ENCODE measurements at places on chromosomes 7 and 10.
A peak's percentile ranks its signal among the peaks of the same experiment; 100 is the strongest.

DNA sequence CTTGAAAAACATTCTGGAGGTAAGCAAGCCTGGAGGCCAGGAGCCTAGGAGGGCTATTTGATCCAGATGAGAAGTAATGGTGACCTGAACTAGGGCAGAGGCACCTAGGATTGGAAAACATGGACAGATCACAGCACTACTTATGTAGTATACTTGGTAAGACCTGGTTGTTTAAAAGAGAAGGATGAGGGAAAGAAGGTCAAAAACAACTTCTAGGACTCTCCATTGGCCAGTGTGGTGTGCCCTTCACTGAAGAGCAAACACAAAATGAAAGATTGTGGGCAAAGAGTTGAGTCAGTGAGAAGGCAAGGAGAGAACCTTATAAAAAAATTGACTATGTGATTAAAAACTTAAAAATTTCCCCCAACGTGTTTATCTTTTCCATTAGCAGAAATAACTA lies 14.3 kb downstream of the ANKRD1 start:
- DNase-seq = no peak

DNA sequence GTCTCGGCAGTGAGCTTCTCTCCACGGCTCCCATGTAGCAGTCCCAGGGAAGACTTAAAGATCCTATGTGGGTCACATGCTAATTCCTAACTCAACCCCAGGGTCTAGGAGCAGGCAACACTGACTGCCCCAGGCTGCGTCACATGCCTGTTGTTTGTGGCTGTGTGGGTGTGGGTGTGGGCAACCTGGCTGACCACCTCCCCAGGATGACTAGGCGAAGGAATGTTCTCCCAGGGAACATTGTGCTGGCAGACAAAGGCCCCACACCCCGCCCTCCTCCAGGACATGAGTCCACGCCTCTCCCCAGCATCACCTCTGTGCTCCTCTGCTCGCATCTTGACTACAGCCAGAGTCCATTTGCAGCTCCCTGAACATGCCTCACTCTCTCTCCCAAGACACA lies 30.3 kb downstream of the SLC29A3 start:
- DNase-seq = no peak

DNA sequence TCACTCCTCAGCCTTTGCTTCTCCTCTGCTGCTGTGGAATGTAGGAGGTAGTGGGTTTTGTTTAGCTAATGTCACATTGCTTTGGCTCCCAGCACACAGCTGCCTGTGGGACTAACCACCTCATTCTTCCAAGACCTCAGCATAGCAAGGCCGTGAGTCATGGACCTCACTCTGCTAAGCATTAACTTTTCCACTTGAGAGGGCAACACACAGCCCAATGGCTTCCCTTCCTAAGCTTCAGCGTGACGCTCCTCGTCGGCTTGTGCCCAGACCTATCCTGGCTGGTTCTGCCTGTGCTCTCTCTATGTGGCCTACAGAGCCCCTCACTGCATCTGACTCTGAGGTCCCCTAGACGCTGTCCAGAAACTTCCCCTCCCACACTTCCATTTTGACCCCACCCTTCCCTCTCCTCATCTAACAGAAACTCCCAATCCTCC lies 23.3 kb downstream of the MYOF start:
- DNase-seq = peak; percentile 98

DNA sequence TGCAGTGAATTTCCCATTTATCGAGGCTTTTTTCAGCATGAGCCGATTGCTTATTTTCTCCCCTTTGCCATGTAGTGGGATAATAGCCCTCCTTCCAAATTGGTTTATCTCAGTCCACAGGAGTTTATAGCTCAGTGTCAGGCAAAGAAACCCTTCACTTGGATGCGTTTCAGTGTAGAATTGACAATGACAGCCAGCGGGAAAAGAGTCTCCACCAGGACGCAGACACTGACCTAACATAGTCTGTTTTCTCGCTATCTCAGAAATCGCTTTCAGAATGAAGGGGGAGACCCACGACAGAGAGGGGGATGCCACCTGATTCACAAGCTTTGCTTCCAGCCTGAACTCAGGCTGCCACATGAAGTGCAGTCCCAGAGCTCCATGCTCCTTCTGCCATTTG lies 43.5 kb upstream of the TCERG1L start:
- DNase-seq = no peak

- no peak for DNase-seq
These were observed 638 bp downstream of the EGR2 start for GRCh38 chr10:62815381-62816075.

- DNase-seq = no peak
These were observed 36.3 kb downstream of the CALML3 start for GRCh38 chr10:5560817-5561703.

- DNase-seq = no peak
These were observed 6.0 kb downstream of the IL15RA start for GRCh38 chr10:5971315-5971832.

- no peak for DNase-seq
These were observed 383.2 kb downstream of the TCERG1L start for GRCh38 chr10:130928306-130928705.

DNA sequence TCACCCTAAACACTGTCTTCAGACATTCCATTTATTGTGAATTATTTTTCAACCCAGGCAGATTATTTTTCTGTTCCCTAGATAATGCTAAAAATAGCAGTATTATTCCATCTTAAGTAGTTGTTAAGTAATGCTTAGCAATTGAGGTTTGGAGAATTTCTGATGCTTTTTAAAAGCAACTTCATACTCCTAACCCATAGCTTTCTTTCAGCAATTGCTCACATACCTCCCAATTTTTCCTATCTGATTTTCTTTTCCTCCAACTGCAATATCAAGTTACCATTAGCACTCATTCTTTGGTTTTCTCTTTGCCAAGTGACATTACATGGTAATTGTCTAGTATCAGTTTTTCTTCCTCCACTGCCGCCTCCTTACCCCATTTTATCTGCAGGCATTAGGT lies 104.7 kb downstream of the GPR85 start:
- DNase-seq = no peak

- no peak for DNase-seq
These were observed 174.4 kb upstream of the KIAA1217 start for GRCh38 chr10:24034571-24034970.

- DNase-seq = no peak
These were observed 50.6 kb downstream of the ZNF277 start for GRCh38 chr7:112257073-112257472.

GRCh38 chr10:108404155-108404554 lies 1239.6 kb upstream of the SORCS1 start:
- DNase-seq = no peak
